Hematopoietic multipotent progenitor cell treated with erythropoietin and hydrocortisone succinate and interleukin-3 and kit ligand, for 4 days (in vitro differentiated cells): ENCODE measurements at places on chromosomes 2 and 18.

DNA sequence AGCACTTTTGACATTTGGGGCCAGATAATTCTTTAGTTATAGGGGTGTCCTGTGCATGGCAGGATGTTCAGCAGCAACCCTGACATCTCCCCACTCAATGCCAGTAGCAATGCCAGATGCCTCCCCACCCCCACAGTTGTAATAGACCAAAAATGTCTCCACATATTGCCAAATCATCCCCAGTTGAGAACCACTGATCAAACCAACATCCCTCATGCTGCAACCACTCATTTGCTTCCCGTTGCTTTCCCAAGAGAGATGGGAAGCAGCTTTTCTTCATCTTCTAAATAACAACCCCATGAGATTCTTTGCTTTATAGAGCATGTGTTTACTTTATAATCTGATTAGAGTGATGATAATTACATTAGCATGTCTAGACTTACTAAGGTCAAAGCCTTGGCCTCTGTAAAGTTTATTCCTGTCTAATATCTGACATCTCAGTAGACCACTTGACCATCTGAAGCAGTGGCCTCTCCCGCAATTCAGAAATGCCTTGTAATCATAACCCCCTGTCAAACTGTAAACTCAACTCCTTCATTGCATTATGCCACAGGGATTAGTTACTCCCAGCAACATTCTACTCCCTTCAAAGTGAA is 28.7 kb upstream of the C1D start:
- DNase-seq: peak; percentile 40

DNA sequence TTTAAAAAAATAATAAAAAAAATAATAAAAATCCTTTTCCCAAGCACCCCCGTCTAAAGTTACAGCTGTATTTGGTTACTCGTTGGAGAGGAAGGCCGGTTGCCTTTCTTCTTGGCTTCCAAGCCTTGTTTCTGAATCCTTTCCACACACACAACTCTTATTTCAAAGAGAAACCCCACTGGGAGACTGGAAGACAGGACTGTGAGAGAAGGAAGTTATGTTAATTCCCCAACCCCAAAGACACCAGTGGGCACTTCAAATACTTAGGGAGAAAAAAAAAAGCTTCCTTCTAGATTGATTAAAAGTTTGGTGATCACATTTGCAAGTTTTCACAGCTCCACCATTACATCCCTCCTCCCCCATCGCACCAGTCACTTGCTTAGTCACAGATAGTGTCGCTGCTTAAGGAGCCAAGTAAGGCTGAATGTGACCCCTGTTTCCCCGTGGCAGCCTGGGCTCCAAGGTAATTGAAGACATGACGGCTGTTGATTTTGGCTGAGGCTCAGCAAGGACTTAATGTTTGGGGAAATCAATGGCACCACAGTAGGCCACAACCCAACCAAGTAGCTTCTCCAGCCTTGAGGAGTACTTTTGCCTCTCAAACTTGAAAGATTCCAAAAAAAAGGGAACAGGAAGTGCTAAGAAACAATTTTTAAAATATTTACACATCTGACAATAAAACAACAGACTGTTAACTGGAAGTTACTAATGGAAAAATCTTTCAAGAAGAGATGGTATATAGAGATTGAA is 40.8 kb upstream of the FRZB start:
- DNase-seq: no peak

- peak; percentile 75 for DNase-seq
These were observed 669 bp upstream of the PIKFYVE start for GRCh38 chr2:208265371-208265800.

DNA sequence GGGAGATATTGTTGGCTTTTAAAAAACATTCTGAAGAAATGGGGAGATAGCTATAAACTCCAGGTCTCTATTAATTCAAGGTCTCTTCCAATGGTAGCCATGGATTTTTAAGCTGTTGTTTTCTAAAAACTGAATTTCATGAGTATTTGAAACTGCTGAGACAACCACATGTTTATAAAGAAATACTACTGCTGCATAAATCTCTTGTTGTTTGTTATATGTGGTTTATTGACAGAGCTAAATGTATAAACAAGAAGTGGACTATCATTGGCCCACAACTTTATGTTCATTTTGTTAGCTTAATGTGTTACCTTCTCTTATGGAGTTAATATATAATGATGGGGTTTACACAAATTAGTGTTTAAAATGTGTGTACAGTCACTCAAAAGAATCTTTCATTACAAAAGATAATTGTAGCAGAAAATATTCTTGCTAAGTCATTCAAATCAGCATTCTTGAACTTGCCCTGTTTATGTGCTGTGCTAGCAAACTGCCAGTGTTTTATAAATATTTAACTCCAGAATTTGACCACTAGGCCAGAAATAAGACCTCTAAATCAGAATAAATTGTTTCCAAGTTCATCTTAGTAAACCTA is 242.1 kb downstream of the TMX3 start:
- DNase-seq: no peak

GRCh38 chr18:37252854-37253393 is 312.7 kb downstream of the CELF4 start:
- DNase-seq: no peak

DNA sequence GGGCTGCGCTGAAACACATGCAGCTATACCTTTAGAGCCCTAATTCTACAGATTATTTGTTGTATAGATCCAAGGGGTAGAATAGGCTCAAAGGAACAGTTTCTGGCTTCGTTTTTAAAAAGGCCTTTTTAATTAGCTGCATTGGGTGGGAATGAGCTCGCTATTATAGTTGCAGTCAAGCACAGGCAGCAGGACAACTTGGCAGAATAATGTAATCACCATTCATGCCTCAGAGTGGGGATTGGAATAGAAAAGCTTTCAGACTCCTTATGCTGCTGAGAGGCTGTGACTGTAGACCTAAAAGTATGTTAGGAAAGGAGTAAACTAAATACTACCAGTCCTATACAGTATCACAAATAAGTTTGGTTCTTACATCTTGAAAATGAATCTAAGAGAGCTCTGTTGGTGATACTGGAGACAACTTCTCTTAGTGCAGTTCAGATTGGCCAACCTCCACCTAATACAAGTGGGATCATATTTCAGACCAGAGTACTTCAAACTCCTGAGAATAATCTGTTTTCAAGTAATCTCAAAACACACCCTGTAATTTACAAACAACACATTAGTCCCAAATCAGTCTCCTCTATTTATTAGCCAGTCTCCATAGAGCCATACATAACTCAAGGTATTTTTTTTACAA is 121.4 kb downstream of the ANTXR1 start:
- DNase-seq: no peak

- no peak for DNase-seq
These were observed 17.2 kb downstream of the GFPT1 start for GRCh38 chr2:69369802-69370201.

DNA sequence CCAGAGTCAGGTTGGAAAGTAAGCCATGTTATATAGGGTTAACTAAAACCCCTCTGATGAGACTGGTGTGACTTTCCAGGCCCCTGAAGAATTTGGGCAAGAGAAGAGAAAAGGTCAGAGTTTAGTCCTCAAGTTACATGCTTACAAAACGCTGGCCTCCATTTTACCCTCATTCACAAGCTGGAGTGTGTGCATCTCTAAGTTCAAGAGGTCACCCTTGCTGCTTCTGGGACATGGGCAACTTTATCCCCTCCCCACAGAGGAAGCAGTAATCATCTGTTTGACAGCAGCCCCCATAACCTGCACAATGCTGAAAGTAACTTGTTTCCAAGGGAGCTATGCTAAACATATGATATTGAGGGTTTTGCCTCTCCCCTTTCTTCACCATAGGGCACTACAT is 85.2 kb upstream of the CCDC195 start:
- no peak for DNase-seq

GRCh38 chr2:80621656-80622055 is 317.1 kb upstream of the LRRTM1 start:
- DNase-seq: no peak

DNA sequence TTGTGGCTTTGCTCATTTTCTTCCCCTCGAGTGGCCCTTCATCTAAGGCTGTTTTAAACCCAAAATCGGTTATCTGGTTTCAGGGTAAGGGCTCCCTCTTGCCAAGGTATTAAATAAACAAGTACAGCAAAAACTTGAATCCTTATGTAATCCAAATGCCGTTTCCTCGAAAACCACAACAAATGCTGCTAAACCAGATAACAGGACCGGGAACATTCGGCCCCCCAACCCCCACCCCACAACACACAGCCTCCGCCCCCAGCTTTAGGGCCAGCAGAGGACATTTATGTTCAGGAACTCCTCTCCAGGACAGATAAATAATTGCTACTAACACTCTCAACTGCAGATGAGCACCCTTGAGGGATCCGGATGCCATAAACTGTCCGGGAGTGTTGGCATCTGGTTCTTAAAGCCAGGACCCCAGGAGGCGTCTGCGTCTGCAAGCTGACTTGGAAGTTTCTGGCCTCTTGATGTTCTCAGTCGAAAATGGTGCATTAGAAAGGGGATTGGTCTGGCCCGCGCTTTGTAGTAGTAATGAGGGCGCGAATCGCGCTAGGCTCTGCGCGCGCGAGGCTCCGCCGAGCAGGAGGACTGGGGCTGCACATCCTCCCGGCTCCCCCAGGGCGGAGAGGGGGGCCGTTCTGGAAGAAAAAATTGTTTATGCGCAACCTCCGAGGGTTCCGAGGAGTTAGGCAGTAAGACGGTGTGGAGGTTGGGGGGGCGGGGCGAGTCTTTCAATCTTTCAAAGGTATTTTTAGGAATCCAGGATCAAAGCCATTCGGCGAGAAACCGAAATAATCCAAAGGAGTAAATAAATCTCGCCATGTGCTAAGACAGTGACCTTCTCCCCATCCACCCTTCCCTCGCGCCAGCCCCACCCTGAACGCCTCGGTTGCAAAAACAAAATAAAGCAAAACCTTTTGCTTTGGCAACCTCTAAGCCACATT is 3.9 kb upstream of the ID2 start:
- DNase-seq: peak; percentile 94

- DNase-seq: no peak
These were observed 18.3 kb upstream of the ST6GAL2 start for GRCh38 chr2:106904242-106904641.

- DNase-seq: no peak
These were observed 1399.1 kb upstream of the PIK3C3 start for GRCh38 chr18:40555914-40556313.

DNA sequence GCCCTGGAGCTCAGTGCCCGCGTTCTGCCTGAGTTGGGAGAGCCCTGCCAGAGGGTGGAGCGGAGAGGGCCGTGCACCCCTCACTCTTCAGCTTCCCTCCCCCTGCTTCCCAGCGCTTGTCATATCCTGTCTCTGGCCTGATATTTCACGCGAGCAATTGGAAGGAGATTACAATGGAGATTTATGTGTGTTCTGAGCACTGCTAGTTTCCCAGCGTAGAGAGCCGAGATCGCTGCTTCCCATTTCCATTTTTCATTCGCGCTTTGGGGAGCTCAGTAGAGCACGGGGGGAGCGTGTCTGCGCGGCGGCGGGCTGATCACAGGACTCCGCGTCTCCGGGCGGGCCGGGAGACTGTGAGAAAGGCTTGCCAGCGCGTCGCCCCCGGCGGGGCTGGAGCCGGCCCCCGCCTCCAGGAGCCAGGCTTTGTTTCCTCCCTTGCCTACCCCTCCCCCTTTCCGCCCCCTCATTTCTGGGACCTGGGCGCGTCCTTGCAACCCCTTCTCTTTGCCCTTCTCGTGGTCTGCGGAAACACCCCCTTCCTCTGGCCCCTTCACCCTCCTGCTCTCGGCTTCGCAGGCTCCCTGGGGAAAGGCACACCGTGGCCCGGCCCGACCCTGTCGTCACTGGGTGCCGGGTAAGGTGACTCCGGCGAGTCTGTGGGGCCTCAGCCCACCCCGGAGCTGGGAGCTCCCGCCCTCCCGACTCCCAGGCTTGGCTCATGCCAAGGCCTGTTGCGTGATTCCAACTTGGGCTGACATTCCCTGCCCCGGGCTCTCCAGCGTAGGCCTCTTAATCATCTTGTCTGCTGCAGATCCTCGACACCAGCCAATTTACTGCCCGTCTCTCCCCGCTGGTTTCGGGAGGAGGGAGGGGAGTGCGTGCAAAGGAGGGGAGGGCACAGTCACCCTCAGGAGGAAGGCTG is 5.8 kb downstream of the DLX2 start:
- DNase-seq: no peak

DNA sequence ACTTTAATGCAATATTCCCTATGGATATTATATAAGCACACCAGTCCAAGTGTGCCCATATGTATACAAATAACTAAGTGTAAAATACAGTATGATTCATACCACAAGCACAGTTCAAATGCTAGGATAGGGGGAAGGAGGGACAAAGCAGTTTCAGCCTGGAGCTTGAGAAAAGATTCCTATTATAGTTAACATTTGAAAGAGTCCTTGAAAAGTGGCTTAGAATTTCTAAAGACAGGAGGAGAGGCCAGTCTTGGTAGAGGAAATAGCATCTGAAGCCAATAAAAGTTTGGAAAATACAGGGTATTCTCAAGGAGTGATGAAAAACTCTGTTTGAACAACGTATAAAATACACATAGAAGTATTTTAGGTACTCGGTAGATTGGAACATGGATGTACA is 173.4 kb upstream of the CWC22 start:
- DNase-seq: no peak

DNA sequence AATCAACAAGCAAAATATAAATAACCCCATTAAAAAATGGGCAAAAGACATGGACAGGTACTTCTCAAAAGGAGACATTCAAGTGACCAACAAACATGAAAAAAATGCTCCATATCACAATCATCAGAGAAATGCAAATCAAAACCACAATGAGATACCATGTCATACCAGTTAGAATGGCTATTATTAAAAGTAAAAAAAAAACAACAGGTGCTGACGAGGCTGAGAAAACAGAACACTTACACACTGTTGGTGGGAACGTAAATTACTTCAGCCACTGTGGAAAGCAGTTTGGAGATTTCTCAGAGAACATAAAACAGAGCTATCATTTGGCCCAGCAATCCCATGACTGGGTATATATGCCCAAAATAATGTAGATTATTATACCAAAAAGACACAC is 69.1 kb downstream of the CWC22 start:
- DNase-seq: no peak

DNA sequence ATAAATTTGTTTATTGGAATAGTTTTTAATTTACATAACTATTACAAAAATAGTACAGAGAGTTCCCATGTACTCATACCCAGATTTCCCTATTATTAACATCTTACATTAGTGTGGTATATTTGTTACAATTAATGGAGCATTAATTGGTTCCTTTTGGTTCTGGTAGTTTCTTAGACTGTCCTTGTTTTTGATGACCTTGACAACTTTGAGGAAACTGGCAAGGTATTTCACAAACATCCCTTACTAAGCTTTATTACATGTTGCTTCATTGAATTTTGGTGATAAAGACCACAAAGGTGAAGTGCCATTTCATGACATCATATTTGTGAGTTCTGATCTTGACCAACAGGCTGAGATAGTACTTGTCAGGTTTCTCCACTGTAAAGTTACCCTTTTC is 379.0 kb upstream of the GCFC2 start:
- no peak for DNase-seq

- DNase-seq: no peak
These were observed 106.4 kb upstream of the RBBP8 start for GRCh38 chr18:22826726-22827125.

DNA sequence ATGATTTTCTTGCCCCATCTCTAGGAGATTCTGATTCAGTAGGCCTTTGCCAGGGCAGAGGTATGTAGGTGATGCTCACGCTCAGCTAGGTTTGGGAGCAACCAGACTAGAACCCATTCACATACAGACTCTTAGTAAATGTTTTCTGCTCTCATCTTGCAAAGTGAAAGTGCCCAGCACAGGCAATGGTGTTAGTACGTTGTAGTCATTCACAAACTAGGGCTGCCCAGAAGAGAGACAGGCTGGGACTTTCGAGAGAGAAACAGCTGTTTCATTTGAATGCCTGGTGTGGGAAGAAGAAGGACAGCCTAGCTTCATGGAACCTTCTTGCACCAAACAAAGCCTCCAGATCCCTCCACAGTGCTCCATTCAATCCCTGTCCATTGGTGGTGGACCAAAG is 19.4 kb downstream of the DDX18 start:
- no peak for DNase-seq
